ENCODE measurements at places on chromosomes 5 and 9. TPM values are rescaled to one million over a fixed set of nuclear protein-coding genes. Genes with fewer than 3 reads are reported as not detected.

Gene FBN2
- 0.79 TPM for total RNA-seq

Gene TTLL11
- total RNA-seq, result 5.3 TPM

Gene GRIA1
- not detected for total RNA-seq

Gene UAP1L1
- 27.2 TPM for total RNA-seq

Gene RLN1
- total RNA-seq, result not detected

Gene BARX1
- not detected for total RNA-seq

Gene DNAJC18
- total RNA-seq, result 9.0 TPM

Gene HNRNPAB
- total RNA-seq, result 55.0 TPM

Gene C6
- not detected for total RNA-seq
